Activated CD8-positive, alpha-beta memory T cell treated with anti-CD3 and anti-CD28 coated beads for 4 hours (primary cell): ENCODE measurements at places on chromosomes 12 and 14.

DNA sequence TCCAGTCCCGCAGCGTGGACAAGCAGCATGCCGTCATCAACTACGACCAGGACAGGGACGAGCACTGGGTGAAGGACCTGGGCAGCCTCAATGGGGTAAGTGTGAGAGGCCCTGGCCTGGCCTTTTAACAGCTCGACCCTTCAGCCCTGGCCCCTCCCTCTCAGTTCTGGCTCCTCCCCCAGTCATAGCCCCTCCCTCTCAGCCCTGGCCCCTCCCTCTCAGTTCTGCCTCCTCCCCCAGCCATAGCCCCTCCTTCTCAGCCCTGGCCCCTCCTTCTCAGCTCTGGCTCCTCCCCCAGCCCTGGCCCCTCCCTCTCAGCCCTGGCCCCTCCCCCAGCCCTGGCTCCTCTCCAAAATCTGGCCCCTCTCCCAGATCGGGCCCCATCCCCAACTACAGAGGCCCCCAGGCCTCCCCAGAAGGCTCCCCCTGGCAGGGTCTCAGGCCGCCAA, 11.2 kb downstream of the CEP170B start:
- no peak for DNase-seq

DNA sequence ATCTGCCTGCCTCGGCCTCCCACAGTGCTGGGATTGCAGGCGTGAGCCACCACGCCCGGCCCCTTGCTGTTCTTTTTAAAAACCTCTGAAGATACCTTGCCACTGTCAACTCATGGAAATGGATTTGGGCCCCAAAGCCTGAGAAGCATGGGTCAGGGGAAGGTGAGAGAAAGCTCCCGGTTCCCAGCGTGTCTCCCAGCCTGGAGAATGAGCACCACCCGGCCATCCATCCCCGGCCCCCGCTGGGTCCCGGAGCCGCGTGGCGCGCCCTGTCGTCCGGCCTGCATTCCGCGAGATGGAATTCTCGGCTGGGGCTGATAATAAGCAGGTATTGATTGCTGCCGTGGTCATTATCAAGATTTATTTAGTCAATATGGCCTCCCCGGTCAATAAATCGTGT, 126.5 kb upstream of the MYL2 start:
- DNase-seq, result no peak

DNA sequence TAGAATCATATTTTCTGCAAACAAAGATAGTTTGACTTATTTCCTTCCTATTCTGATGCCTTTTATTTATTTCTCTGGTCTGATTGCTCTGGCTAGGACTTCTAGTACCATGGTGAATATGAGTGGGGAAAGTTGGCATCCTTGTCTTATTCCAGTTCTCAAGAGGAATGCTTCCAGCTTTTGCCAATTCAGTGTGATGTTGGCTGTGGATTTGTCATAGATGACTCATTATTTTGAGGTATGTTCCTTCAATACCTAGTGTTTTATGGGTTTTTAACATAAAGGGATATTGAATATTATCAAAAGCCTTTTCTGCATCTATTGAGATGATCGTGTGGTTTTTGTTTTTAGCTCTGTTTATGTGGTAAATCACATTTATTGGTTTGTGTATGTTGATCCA, 139.4 kb upstream of the CNTN1 start:
- no peak for DNase-seq

DNA sequence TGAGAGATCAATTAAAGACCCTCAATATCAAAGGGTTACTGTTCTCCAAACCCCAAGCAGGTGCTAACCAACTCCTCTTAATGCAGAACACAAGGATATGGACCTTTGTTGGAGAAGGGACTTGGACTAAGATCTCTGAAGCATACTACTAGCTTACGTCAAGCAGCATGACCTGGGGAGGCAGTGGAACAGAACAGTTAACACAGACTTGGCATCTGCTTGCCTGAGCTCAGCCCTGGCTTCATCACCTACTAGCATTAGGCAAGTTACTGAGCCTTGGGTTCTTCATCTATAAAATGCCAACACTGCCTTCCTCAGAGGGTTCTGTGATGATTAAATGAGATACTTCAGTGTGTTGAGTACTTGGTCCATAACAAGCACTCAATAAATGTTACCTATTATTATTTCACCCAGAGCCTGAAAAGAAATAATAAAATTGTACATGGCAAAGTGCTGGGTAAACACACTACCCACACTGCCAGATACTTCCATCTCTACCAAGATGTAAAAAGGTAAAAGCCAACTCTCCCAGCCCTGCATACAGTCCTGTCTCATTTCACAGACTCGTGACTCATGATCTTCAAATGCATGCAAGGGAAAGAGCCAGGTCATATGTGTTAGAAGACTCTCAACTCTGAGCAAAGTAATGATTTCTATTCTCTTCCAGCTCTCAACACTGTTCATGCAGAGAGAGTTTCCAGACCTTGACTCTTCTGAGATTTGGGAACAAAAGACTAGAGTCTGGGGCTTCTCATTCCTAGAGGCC, 39.7 kb downstream of the FMNL3 start:
- no peak for DNase-seq

DNA sequence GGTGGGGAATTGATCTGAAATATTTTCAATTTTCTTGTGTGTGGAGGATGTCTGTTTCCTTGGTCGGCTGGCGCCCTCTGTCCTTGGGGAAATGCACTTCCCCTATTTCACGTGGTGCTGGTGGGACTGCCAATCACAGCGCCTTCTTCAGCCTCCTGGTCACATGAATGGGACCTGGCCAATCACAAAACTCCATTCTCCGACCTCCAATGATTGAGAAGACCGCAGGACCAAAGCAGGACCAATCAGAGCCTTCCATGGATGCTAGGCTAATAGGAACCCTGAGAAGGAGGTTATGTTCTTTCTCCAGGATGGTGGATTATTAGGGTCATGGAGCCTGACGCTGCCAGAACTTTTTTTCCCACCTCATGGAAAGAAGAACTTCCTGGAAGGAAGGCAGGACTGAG, 188.7 kb downstream of the TTC8 start:
- DNase-seq, result no peak

- no peak for DNase-seq
These were observed 76.8 kb downstream of the HSD17B6 start for GRCh38 chr12:56839915-56840325.

GRCh38 chr14:93132472-93133065, 16.8 kb upstream of the ITPK1 start:
- DNase-seq, result no peak

- DNase-seq, result no peak
These were observed 150.9 kb downstream of the EMP1 start for GRCh38 chr12:13347241-13348043.

- no peak for DNase-seq
These were observed 222.3 kb downstream of the SLC41A2 start for GRCh38 chr12:104735801-104736200.

- DNase-seq, result no peak
These were observed 174.7 kb upstream of the HIF1A start for GRCh38 chr14:61520576-61520975.

- no peak for DNase-seq
These were observed 156.8 kb upstream of the AVPR1A start for GRCh38 chr12:63307849-63308248.

- peak; percentile 33 for DNase-seq
These were observed 656 bp downstream of the RAB21 start for GRCh38 chr12:71755146-71755892.

DNA sequence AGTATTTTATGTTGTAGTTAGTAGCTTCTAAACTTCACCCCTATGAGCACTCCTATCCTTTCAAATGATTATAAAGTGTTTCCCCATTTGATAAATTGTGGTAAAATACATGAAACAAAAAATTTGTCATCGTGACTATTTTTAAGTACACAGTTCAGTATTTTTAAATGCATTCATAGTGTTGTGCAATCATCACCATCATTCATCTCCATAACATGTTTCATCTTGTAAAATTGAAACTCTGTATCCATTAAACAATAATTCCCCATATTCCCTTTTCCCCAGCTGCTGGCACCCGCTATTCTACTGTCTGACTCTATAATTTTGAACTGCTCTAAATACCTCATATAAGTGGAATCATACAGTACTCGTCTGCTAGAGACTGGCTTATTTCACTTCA, 52.5 kb downstream of the ATP23 start:
- DNase-seq, result no peak

GRCh38 chr12:118741194-118741593, 240.1 kb upstream of the SRRM4 start:
- no peak for DNase-seq

GRCh38 chr12:113479590-113480335, 8.1 kb upstream of the LHX5 start:
- no peak for DNase-seq

DNA sequence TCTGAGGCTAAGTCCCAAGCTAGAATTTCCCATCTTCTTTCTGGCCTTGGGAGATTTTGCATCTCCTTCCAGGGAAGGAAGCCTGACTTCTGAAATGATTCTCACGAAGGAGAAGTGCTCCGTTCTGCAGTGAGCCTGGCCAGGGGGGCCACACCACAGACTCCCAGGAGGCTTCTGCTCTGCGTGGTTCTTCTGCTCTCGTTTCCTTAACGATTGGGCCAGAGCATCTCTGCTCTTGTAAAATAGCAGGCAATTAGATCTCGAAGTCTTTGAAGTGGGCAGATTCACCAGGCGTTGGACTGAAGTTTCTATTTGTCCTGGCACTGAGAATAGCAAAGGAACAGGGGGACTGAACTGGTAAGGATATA, 6.7 kb upstream of the BATF start:
- DNase-seq, result no peak

GRCh38 chr14:55302367-55303124, 31.3 kb downstream of the FBXO34 start:
- DNase-seq, result no peak

DNA sequence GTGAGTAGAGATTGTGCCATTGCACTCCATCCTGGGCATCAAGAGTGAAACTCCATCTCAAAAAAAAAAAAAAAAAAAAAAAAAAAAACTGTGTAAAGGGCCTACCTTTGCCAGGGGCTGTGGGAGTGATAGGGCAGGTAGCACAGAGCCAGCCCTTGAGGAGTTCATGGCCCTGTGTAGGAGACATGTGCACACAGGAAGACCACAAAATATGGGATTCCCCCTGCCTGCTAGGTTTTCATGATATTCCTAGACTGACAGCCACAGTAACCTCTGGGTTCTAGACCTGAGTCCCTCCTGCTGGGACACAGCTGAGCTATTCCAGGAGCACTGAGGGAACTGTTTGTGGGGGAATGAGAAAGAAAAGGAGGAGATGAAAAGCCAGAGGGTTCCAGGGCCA, 8.3 kb upstream of the SPTSSA start:
- DNase-seq, result no peak

DNA sequence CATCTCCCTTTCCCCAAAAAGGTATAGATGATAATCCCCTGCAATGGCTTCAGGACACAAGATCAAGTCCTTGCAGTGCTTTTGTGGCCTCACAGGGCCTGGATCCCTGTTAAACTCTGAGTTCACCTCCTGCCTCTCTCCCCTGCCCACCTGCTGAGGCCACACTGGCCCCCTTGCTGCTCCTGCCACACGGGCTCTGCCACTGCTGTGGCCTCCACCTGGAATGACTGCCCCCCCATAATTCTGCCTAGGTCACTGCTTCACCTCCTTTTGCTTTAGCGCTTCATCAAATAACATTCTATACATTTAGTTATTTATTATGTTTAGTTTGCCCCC, 653 bp upstream of the IFI27 start:
- DNase-seq, result no peak

GRCh38 chr12:63224396-63224795, 73.4 kb upstream of the AVPR1A start:
- DNase-seq, result no peak

GRCh38 chr14:61188196-61188595, 92.9 kb downstream of the TMEM30B start:
- no peak for DNase-seq

- DNase-seq, result no peak
These were observed 2.5 kb downstream of the SCN8A start for GRCh38 chr12:51593539-51593938.

DNA sequence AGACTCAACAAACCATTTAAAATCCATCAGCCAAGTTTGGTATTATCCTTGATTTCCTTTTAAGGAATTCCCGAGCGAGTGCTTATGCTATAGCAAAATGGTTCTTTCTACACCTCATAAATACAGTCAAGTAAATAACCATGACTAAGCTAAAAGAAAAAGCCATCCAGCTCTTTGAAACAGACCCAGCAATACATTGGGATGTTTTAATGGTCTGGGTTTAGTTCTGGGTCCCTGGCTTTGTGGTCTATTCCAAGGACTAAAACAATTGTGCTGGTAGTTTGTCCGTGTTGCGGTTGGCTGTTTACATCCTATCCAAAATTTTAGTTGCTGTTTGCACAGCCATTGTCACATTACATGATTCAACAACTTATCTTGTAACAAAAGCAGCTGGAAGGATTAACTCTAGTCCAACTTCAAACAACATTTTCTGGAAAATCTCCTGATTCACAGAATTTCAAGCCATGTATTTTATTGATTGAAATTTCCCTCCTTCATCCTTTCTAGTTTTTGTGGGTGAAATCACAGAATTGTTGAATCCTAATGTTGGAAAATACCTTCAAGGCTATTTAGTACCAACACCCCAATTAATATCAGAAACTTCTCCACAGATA, 19.6 kb downstream of the KLRB1 start:
- no peak for DNase-seq

- DNase-seq, result no peak
These were observed 9.9 kb downstream of the KMT2D start for GRCh38 chr12:49050507-49051372.

GRCh38 chr14:104085032-104085888, at the start of gene ASPG:
ASPG (plus strand) TSS chr14:104085700; CDS start chr14:104085771, 71 bp downstream.
- no peak for DNase-seq

DNA sequence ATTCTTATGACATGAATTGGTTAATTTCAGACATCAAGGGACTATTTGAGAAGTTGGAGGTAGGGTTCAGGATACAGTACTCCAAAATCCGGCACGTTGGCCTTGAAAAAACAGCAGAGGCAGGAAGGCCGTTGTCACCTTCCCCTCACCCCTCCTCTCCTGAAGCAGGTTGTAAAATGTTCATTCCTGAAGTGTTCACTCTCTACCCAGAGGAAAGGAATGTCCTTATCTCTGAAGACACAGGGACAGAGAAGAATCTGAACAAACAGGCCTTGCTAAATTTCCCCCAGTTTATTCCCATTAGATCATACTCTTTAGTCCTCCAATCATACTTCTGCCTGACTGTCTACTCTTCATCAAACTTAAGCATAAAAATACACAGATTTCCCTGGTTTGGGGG, 313.6 kb downstream of the ZFP36L1 start:
- DNase-seq, result no peak

GRCh38 chr12:39581592-39581991, 38.0 kb downstream of the ABCD2 start:
- DNase-seq, result no peak

- no peak for DNase-seq
These were observed 86.9 kb downstream of the AVPR1A start for GRCh38 chr12:63064080-63064479.
